Activated T-cell treated with anti-CD3 and anti-CD28 coated beads for 48 hours (primary cell): ENCODE measurements at places on chromosomes 5 and 9.

DNA sequence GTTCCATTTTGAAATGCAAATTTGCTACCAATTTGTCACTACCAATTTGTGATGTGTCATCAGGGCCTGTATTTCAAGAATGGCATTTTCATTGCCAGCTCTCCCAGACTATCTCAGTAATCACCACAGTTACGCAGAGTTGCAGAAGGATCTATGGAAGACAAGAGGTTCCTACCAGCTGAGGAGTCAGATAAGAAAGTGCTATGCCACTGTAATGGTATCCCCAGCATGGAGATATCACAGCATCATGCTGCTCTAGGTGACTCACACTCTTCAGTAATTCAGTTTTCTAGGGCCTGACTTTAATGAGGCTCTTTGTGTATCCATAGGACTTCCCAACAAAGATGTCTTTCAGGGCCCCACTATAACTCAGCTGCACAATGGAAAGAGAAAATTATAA lies 490.3 kb downstream of the ARHGEF28 start:
- no peak for DNase-seq

DNA sequence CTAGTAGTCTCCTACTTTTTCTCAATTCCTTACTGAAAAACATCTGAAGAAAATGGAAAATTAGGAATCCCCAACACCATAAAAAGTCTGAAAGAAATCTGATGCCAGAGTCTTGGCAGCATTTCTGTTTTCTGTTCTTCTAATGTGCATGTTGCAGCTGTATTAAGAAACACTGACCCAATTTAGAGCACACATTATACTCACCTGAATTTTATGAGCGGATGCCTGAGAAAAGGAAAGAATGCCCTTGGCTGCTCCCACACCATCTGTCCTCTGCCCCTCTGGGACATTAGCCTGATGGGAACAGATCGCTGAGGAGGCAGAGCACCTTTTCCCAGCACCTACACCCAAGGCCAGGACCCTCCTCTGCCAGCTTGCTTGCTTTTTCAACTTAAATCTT lies 14.1 kb upstream of the ANP32B start:
- DNase-seq, result no peak

DNA sequence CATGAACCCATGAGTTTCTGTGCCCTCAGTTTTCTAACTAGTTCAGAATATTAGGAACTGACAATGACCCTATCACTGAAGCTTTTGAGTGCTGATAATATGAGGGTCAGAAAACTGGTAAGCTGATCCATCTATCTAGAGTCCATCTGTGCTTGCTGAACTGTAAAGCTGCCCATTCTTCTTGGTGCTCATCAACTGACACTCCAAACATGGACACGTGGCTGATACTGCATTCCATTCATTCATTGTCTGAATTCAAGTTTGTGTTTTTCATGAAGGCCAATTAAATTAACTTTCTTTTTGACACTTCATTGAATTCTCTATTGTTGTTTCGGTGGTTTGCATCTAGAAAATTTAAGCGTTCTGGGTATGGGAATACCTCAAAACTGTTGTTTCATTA lies 17.6 kb downstream of the NREP start:
- DNase-seq, result no peak

DNA sequence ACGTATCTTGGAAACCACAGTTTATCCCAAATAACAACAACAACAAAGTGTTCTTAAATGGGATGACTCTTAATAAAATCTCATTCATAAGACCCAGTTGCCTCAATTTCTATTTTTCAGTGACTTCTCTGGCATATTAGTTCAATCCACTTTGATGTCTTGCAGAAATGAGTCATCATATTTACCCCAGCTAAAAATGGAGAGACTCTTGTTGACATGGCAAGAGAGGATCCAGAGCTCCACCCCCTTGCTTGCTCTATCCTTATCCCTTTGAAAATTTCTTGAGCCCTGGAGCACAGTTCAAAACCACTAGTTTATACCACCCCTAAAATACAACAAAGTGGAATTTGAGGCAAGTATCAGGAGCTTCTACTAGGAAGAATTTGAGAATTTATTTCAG lies 20.8 kb downstream of the VCAN start:
- DNase-seq, result no peak

GRCh38 chr9:38029915-38030638 lies 39.0 kb downstream of the SHB start:
- DNase-seq, result no peak

GRCh38 chr9:113511047-113511521 lies 47.6 kb downstream of the RGS3 start:
- no peak for DNase-seq
